Pulmonary artery endothelial cell (primary cell): ENCODE measurements at places on chromosomes 3 and 15. TPM values are rescaled to one million over a fixed set of nuclear protein-coding genes. Genes with fewer than 3 reads are reported as not detected.

- DNase-seq = no peak
These were observed 113.2 kb downstream of the MBNL1 start for GRCh38 chr3:152381881-152382295.

- DNase-seq = no peak
These were observed 65.2 kb upstream of the MME start for GRCh38 chr3:155014953-155015352.

- no peak for DNase-seq
These were observed 30.4 kb downstream of the UBE3A start for GRCh38 chr15:25408428-25408827.

- no peak for DNase-seq
These were observed 10.1 kb downstream of the VPS13C start for GRCh38 chr15:62050115-62050514.

DNA sequence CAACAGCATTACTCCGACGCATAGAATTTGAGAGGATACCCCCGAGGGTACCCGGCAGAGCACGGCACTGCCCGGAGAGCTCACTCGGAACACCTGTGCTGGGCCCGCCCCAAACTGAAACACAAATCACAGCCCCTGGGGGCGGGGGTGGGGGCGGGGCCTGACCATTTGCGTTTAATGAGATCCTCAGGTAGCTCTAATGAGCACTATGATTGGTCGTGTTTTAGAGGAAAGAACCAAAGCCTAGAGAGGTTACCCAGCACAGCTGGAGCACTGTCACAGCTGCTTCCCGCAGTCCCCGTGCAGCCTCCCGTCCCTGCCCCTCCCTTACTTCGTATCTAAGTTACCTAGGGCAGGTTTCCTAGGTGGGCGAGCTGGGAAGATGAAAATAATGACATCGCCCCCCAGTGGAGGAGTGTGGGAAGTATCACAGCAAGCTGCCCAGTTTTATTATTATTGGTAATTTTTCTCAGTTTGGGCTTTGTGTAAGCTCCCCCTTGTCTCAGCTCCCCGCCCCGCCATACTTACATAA is 187.1 kb downstream of the PDE8A start:
- no peak for DNase-seq

DNA sequence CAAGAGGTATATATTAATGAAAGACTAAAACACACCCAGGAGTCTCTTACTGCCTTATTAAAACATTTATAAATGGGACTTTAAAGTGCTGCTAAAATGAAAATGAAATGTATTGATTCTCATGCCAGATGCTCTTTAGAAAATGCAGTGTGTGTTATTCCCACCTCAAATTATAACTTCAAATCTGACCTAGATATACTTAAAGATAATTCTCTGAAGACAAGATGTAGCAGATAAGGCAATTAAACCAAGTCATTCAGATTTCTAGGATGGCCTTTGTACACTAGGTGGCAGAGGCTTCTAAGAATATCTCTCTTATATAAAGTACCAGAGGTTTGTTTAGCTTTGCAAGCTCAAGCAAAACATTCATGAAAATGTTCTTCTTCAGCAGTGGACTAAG is 26.9 kb upstream of the GOLGA8B start:
- no peak for DNase-seq

DNA sequence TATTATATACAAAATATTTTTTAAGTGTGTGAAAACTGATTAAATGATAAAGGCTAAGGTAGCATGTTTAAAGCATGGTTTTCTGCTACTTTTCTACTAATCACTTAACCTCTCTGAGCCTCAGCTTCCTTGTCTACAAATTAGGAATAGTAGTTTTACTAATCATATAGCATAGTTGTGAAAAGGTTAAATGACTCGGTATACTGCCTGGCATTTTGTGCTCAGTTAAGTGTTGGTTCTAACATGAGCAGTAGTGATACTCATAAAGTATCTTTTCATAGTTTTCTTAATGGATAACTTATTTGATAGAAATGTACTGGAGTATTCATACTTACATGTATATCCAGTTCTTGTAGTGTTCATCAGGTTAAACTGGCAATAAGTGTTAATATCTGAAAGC is 13.6 kb downstream of the RASA2 start:
- DNase-seq = no peak

- DNase-seq = no peak
These were observed 3.7 kb downstream of the SORD start for GRCh38 chr15:45026651-45027190.

DNA sequence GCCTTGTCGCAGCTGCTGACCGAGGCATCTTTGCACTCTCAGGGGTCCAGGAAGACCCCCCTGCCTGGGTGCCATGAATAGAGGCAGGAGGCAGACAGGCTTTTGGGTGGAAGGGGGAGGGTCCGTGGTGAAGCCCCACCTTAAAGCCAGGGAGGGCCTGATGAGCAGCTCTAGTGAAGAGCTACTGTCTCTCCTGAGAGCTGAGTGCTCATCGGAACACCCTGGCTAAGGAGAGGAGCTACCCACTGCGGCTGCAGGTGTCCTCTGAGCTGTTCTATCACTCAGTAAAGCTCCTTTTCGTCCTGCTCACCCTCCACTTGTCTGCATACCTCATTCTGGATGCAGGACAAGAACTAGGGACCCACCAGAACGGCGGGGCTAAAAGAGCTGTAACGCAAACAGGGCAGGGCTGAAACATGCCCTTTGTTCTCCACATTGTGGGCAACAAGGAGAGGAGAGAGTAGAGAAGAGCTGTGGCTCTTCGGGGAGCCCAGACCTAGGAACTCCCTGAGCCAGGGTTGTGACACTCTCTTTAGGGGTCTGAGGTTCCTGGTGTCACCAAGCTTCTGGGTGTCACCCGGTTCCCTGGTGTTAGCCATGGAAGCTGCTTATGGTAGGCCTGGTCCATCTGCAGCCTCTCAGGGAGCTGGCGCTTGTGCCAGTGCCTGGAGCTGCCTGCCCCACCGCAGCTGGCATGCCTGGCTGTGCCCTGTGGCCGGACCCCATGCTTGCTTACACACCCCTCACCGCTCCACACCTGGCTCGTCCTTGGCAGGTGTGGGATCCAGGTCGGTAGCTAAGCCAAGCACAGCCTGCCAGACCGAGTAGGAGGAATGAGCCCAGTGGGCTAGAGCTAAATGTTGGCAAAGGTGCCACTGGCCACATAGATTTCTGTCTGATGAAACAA is 26.2 kb upstream of the TFG start:
- no peak for DNase-seq

DNA sequence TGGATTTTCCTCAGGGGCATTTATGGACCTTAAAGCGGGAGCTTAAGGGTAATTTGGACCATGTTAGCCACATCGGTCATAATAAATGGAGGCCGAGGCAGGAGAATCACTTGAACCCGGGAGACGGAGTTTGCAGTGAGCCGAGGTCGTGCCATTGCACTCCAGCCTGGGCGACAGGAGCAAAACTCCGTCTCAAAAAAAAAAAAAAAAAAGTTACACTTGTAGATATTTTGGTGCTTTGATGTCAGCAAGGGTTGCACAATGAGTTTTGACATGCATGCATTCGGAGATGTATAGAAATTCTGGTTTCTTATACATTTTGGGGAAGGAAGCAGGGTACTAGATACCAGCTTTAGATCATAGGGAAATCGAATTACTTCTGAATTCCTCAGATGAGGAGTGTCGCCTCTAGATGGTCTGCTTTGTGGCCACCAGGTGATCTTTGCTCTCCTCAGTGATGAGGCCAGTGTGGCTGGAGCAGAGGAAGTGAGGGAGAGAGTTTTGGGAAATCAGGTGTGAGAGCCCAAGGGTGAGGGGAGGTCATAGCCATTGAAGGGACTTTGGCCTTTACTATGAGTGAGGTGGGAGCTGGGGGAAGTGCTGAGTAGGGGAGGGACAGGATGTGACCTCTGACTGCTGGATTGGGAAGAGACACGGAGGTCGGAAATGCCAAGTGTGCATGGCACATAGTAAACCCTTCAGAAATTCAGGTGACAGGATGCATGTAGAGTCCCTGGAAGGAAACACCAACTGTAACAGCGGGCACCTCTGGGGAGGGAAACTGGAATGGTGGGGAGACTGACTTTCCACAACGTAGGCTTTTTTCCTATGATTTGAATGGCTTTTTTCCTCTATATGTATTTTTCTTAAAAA is 8.4 kb upstream of the RBSN start:
- DNase-seq = no peak

GRCh38 chr3:124207077-124207476 is 215.2 kb upstream of the ROPN1 start:
- no peak for DNase-seq

DNA sequence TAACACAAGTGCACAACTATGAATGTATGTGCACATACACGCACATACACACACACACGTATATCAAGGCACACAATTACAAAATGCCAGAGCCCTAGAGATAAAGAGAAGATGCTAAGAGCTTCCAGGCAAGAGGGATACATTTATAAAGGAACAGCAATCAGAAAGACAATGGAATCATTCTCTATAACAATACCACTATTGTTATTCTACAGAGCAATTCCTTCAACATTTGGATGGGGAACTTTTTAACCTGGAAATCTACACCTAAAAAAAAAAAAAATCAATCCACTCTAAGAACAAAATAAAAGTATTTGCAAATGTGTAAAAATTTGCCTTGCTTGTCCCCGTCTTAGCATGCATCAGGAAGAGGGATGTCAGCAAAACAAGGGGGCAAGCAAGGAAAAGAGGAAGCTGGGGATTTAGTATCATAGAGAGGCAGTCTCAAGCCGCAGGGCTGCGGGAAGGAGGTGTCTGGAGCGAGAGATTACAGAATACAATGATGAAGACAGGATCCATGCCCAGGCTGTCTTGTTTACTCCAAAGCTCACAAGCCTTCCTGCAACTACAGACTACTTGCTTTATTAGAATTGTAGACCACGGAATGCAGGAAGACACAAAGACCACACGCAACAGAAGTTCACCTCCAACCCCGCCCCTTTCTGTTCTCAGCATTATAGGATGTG is 220.2 kb downstream of the NTRK3 start:
- DNase-seq = no peak

Gene CD200R1L
- total RNA-seq = not detected in 2 replicates

Gene TRPM7
- 23.4 and 31.8 TPM in 2 replicates for total RNA-seq

Gene PPP1R14D
- not detected in 2 replicates for total RNA-seq

Gene METTL6
- 27.0 and 38.7 TPM in 2 replicates for total RNA-seq
